ENCODE measurements at places on chromosomes 3 and 15. TPM values are rescaled to one million over a fixed set of nuclear protein-coding genes. Genes with fewer than 3 reads are reported as not detected.

- no peak for DNase-seq
Measured at GRCh38 chr3:2599471-2599870, 500.8 kb downstream of the CNTN4 start.

DNA sequence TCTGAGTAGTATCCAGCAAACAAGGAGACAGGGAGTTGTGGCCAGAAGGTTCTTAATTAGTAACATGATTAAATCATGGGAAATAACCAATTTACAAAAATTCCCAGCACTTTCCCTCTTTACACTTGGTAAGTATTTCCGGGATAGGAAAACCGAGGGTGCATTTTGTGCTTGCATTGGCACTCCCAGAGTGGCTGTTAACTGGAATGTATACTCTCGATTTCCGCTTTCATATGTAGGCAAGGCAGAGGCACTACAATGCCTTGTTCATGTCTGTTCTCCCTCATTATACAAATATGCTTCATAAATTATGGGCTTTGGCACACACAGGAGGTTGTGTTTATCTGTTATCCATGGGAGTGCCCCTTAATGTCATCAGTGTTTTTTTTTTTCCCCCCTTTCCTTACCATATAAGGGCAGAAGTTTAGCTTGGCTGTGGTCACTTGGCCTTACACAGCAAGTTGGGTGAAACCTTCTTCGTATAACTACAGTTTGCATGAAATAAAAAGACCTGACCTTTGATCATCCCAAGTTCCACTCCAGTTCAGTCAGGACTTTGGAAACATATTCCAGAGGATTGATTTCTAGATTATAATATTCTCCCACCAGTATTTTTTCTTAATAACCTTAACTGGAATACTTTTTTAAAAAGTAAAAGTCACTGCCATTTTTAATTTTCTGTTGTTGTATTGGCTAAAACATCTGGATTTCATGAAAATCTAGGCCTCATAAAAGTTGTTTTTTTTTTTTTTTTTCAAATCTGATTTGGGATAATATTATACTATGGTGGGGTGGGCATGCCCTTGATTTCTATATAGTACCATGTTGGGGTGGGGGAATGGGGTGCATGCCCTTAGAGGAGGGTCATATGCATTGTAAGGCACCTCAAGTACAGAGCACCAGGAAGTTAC lies 8.9 kb downstream of the TPM1 start:
- no peak for DNase-seq

GRCh38 chr15:54046093-54046492 lies 67.9 kb downstream of the UNC13C start:
- DNase-seq = no peak

GRCh38 chr3:31105438-31106077 lies 211.1 kb upstream of the GADL1 start:
- DNase-seq = no peak

DNA sequence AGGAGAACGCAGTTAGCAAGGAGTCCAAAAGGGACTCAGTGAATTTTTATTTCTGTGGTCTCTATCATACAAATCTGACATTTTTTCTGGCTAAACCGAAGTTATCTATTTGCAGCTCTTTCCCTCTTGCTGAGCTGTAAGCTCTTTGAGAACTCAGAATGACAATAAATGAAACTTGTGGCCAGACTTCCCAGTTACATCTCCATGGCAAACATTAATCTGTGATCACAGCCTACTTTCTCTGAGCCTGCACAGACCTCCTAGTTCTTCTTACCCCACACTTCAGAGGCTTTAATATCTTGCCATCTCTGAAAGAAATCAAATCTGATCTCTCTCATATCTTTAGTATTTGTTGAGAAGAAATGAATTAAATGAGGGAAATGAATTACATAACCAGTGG lies 58.0 kb downstream of the PLD1 start:
- no peak for DNase-seq

- no peak for DNase-seq
Measured at GRCh38 chr15:101611580-101612299, 40.4 kb downstream of the TM2D3 start.

- no peak for DNase-seq
Measured at GRCh38 chr3:107938143-107938542, 152.7 kb downstream of the CD47 start.

DNA sequence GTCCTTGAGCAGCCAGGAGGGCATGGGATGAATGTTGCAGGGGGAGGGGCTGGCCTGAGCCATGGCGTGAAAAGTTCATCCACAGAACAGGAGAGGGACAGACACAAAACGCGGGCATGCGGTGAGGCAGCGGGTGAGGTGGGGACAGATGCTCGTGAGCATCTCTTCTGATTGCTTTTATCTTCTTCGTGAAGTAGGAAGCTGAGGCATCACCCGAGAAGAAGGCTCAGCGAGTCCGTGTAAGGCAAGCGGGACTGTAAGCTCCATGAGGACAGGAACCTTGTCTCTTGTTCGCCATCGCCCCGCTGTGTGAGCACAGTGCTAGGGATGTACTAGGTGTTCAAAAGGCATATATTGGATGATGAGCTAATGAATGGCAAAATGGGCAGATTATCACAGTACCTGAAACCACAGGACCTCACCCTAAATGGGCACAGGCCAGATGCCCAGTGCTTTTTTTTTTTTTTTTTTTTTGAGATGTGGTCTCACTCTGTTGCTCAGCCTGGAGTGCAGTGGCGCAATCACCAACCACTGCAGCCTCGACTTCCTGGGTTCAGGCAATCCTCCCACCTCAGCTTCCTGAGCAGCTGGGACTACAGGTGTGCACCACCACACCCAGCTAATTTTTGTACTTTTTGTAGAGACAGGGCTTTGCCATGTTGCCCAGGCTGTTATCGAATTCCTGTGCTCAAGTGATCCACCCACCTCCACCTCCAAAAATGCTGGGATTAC lies 46.8 kb downstream of the CPN2 start:
- DNase-seq = no peak

- DNase-seq = peak; percentile 46
Measured at GRCh38 chr3:143847787-143848631, at the start of gene SLC9A9. Gene SLC9A9 (minus strand): TSS chr3:143848468. CDS start chr3:143848322, 146 bp downstream.

GRCh38 chr15:82858932-82859331 lies 49.5 kb downstream of the WHAMM start:
- no peak for DNase-seq

DNA sequence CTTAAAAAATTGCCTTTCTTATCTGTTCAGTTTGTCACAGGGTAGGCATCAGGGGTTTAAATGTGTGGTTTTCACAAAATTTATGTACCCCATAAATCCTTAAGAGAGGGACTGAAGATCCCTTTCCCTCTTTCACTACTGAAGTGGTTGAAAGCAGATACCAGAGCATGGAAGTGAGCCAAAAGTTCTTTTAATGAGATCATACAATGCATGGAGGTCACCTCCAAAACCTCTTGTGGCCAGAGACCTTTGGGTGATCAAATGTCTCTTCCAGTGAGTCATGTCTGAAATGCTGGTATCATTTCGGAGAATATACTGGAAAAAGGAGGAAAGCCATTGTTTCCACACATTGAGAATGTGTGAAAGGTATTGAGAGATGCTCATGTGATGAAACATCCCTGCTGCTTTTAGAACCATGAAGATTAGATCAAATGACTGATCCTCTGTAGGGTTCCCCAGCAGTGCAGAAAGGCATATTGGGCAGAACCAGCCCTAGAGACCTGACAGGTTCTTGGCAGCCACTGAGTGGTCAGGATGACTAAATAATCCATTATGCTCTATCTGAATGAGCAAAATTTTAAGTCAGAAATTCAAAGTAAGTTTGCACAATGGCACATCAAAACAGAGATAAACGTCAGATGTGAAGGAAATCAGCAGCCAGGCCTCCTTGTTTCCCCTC lies 165.8 kb upstream of the SLC2A2 start:
- no peak for DNase-seq

DNA sequence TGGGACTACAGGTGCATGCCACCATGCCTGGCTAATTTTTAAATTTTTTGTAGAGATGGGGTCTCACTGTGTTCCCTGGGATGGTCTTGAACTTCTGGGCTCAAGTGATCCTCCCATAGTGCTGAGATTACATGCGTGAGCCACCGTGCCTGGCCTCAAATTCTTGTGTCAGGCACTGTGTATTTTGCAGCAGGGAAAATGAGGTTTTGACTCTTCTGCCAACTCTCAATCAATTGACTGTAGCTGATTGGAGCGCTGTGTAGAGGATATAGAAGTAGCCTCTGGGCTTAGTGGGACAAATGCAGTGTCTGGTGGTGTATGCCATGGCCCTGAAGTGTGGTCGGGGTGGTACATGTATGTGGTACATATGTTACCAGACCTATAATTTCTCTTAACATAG lies 152.3 kb downstream of the FNDC3B start:
- no peak for DNase-seq

GRCh38 chr15:80228959-80229610 lies 22.9 kb downstream of the CTXND1 start:
- no peak for DNase-seq

Gene GOLGA8R
- polyA plus RNA-seq = 10.9 TPM

Gene FYTTD1
- 117 TPM for polyA plus RNA-seq

Gene CHST14
- polyA plus RNA-seq = 31.3 TPM

Gene PLA2G4E
- polyA plus RNA-seq = not detected

Gene CTXN2
- polyA plus RNA-seq = 0.12 TPM
